SK-N-SH (cell line): ENCODE measurements at places on chromosomes 3 and 15.

- no peak for DNase-seq
Measured at GRCh38 chr3:126556637-126557414, 1.9 kb downstream of the C3orf22 start.

- DNase-seq: no peak
Measured at GRCh38 chr3:79368403-79368802, 399.4 kb downstream of the ROBO1 start.

DNA sequence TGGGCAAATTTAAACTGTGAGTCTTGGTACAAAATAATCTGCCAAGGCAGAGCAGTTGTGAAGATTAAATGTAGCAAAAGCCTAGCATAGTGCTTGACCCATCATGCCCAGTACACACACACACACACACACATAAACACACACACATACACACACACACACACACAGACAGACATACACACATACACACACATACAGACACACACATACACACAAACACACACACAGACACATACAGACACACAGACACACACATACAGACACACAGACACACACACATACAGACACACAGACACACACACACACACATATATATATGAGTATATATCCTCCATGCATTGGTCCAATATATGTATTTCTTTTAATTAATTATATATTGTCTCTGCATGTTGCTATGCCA is 328.8 kb upstream of the DNAJC19 start:
- DNase-seq: no peak

DNA sequence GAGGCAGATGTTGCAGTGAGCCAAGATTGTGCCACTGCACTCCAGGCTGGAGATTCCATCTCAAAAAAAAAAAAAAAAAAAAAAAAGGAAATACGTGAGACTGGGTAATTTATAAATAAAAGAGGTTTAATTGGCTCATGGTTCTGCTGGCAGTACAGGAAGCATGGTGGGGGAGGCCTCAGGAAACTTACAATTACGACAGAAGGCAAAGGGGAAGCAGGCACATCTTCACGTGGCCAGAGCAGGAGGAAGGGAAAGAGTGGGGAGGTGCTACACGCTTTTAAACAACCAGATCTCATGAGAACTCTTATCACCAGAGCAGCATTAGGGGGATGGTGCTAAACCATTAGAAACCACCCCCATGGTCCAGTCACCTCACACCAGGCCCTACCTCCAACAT is 138.2 kb upstream of the IL12A start:
- DNase-seq: no peak

DNA sequence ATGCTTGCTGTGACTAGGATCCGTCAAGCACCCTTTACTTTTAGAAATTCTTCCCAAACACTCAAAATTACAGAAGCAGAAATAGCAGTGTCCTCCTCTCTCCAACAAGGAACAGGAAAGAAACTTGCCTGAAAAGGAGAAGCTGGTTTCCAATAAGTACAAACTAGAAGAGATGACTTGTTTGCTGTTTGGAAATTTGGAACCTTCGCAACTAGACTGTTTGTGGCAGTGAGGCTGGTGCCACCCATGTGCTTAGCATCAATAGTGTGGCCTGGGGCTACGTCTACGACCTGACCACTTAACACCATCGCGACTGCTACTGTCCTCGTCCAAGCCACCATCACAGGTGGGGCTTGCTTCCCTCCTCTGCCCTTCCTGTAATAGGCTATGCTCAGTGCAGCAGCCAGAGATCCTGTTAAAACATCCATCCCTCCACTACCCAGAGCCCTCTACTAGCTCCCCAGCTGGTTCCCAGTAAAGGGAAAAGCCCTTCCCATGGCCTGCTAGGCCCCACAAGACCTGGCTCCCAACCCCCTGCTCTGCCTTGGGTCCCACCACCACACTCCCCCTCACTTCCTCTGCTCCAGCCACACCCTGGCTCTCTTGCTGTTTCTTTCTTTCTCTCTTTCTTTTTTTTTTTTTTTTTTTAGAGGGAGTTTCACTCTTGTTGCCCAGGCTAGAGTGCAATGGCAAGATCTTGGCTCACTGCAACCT is 52.6 kb upstream of the CCR2 start:
- DNase-seq: no peak
